Fibroblast of upper back skin (primary cell): ENCODE measurements at places on chromosomes 7 and 10.

DNA sequence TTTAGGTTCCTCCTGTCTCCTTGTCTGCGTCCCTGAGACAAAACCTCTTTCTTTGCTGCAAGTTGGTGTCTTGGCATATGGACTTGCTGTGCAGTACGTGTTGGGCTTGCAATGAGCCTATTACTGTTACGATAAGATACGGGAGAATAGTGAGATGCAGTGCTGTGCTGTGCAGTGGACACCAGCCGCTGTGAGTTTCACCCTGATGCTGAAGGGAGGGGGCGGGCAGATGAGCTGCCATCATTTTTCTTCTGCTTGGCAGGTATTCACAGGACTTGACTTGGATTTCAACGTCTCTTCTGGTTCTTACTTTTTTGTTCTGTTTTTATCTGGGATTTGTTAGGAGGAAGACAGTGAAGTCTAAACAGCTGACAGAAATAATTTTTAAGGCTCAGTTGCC is 257.1 kb upstream of the PITRM1 start:
- DNase-seq, result no peak

GRCh38 chr7:47479821-47480575 is 101.9 kb downstream of the TNS3 start:
- DNase-seq, result no peak

DNA sequence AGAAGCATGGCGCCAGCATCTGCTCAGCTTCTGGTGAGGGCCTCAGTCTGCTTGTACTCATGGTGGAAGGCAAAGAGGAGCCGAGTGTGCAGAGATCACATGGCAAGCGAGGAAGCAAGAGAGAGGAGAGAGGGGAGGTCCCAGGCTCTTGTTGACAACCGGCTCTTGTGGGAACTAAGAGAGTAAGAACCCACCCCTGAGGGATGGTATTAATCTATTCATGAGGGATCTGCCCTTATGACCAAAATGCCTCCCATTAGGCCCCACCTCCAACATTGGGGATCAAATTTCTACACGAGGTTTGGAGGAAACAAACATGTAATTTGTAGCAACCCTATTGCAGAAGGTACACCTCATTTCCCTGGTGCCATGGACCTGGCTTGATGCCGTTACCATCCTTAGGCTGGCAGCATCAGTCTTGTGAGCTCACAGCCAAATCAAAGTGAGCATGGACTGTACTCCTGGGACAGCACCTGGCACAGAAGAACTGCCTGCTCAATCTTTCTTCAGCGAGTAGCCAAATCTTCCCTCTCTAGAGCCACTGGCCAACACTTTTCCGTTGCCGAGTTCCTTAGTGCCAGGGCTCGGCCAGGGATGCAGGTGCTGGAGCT is 6.5 kb downstream of the BTBD16 start:
- DNase-seq, result no peak

GRCh38 chr10:1119501-1119900 is 63.3 kb downstream of the WDR37 start:
- DNase-seq, result no peak

GRCh38 chr10:117590101-117590875 is 47.7 kb downstream of the EMX2 start:
- DNase-seq, result peak; percentile 83

- no peak for DNase-seq
These were observed 38.2 kb upstream of the CYP2C18 start for GRCh38 chr10:94645285-94645684.

GRCh38 chr7:117869374-117869773 is 3.9 kb downstream of the CTTNBP2 start:
- no peak for DNase-seq
